ENCODE measurements at places on chromosomes 5 and 9. TPM values are rescaled to one million over a fixed set of nuclear protein-coding genes. Genes with fewer than 3 reads are reported as not detected.

Gene TMC1
- not detected for total RNA-seq

Gene GFI1B
- total RNA-seq: 0.05 TPM

Gene SLC1A3
- 6.6 TPM for total RNA-seq

Gene JAKMIP2
- 0.05 TPM for total RNA-seq

Gene HAND1
- not detected for total RNA-seq

Gene DMGDH
- not detected for total RNA-seq

Gene FANCG
- 18.9 TPM for total RNA-seq

DNA sequence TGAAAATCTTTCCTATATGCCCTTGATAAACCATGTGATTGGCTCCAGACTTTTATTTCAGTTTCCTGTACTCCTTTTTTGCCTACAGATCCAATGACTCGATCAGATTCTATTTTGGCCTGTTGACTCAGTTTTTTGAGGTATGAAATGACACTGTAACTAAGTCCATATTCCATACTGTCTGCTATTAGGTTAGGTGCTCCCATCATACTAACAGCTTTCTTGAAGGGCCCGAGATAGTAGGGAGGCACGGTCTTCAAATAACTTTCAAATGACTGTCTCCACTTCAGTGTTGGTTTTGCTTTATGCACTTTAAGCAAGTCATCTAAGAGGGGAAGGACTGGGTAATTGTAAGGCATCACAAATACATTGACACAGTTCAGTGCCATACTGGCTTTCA is 295.4 kb upstream of the DAB2 start:
- DNase-seq: no peak

- DNase-seq: no peak
Observed at GRCh38 chr5:79974886-79975285, 16.2 kb downstream of the MTX3 start.

DNA sequence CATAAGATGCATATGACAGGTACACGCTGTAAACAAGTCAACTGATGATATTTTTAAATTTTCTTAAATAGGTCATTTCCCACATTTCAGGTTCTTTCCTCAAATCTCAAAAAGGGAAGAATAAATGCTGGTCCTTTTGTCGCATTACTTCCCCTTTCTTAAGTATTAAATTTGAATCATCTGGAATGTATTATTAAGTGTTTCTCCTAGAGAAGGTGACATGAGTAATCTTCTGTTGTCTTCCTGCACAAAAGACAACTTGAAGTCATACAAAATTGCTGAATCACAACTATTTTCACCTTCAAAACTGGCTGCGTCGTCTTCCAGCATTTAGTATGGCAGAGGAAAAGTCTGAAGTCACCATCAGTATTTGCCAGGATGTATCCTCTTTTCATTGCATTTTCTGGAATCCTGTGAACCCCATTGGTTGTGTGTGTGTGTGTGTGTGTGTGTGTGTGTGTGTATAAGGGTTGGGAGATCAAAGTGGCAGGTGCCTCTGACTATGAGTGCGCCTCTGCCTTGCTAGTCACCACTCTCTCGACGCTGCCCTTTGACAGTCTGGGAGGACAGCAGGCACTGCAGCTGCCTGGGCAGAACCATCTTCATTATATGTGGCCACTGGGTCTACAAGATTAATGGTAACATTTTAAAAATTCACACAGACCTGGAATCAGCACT is 86.9 kb downstream of the MVB12B start:
- no peak for DNase-seq

DNA sequence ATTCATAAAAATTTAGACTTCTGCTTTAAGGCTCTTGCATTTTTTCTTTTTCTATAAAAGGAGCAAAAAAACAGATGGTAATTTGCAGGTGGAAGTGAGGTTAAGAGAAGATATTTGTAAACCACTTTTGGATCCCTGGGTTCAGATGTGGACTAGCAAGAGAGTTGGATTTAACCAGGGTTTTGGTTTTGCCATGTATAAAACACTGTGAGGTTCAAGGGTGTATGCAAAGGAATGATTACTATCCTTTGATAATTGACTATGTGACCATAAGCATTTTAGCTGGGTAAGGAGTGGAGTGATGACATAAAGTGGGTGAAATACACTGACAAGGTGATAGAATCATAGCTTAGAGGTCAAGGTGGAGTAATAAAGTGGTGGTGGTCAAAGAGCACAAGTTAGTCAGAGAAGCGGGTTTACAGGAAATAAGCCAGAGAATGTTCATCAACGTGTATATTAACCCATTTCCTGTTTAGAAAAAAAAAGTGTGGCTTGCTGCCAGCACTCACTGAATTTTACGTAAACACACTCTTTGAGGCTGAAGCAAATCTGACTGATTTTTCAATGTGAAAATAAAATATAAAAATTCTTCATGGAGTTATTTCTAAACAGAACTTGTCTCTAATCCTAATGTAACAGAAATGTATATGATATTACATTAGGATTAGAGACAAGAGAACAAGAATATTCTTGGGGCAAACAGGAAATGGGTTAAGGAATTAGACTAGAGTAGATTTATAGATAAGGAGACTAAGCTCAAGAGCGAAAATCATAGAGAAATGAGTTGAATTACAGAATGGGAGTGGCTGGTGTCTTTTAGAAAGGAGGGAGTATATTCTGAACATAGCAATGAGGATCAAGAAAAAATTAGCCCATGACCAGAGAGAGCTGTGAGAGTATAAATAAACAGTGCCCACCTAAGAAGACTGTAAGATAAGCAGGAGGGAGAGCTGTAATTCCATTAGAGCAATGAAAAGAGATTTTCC is 74.5 kb downstream of the CDKN2A start:
- no peak for DNase-seq

- DNase-seq: no peak
Observed at GRCh38 chr5:136819526-136820302, 454.4 kb upstream of the TRPC7 start.

DNA sequence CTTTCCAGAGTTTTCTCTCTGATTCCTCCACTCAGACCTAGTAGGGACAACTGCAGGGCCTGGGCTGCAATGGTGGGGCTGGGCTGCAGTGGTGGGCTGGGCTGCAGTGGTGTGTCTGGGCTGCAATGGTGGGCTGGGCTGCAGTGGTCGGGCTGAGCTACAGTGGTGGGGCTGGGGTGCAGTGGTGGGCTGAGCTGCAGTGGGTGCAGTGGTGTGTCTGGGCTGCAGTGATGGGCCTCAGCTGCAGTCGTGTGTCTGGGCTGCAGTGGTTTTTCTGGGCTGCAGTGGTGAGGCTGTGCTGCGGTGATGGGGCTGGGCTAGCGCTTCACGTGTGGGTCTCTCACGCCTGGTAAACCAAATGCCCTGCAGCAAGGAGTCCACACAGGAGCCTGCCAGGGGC is 27.4 kb downstream of the ABO start:
- no peak for DNase-seq

- no peak for DNase-seq
Observed at GRCh38 chr5:111131356-111131755, 39.2 kb downstream of the WDR36 start.

DNA sequence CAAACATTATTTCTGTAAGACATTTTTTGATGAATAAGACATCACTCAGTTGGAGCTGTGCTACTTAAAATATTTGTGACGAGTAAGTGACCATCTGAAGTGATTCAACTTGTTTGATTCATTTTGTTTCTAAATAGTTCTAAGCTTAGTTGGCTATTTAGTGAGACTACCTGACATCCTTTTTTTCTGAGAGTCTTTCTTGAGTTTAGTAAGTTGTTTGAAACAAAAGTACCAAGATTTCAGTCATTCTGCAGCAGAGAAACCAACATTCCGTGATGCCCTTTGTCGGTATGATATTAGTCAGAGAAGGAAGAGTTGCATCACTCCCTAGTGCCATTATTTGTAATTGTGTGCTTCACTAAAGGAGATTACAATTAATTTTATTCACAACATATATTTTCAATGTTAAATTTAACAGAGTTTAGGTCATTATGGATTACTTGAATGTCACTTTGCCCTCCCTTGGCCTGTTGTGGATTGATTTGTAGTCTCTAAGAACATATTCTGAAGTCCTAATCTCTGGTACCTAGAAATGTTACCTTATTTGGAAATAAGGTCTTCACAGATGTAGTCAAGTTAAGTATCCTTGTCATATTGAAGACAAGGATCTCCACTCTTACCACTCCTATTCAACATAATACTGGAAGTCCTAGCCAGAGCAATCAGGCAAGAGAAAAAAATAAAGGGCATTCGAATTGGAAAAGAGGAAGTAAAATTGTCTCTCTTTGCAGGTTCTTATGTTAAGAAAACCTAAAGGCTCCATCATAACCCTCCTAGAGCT is 212.2 kb downstream of the PCSK1 start:
- no peak for DNase-seq

GRCh38 chr5:10702911-10703491 is 58.0 kb downstream of the DAP start:
- no peak for DNase-seq

DNA sequence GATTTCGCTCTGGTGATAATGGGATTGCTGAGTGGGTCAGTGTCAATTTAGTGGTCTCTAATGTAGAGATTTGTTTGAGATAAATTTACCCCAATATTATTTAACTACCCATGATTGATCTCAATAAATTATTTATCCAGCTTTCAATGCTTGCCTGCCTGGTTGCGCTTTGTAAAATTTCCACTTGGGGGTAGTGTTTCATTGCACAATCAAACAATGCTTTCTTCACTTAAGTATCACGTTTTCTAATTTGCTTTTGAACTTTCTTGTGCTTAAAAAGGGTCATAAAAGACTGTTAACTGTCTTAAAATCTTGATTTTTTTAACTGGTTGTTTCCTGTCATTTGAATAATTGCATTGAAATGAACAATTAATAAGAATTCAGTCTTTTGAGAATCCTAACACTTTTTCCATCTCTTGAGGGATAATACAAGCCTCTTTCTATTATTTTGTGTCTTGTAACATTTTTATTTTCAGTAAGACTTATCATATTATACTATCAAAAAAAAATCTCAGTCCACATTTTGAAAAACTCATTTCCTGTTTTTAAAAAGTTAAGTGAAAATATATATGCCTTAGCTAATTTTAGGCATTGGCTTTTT is 18.7 kb downstream of the HSD17B4 start:
- DNase-seq: peak; percentile 50

DNA sequence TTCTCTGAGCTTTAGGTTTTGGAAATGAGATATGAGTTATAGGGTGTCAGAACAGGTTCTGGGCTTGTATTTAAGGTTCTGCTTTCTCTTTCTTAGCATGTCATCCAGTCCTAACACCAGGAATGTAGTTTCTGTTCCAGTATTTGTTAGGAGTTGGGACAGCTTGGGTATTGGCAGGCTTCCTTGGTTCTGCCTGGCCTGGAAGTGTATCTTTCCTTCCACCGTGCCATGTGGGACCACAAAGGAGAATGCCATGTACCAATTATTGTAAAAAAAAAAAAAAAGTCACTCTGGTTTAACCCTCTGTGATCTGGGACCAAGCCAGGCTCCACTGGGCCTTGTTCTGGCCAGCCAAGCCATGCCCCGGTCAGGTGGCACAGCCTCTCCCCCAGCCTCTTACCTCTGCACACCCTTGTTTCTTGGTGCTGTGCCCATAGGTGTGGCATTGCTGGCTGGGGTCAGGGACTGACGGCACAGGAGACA is 47.8 kb downstream of the ARHGAP26 start:
- DNase-seq: no peak

DNA sequence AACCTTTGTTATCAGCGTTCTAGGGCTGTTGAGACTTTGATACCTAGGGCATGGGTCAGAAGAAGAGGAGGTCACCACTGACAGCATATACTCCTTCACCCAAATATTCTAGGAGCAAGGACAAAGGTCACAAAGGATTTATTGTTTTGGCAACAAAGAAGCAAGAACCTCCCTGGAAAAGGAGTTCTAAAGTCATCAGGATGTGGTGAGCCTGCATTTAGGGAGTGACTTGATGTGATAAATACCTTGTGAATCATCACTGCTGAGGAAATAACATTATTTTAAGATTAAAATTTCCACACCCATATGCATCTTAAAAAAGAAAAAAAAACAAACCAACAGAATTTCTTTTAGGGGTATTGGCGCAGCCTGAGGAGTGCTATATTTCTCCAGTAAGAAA is 13.9 kb downstream of the IFNA1 start:
- no peak for DNase-seq

GRCh38 chr5:168756453-168757391 is 177.6 kb upstream of the PANK3 start:
- no peak for DNase-seq

DNA sequence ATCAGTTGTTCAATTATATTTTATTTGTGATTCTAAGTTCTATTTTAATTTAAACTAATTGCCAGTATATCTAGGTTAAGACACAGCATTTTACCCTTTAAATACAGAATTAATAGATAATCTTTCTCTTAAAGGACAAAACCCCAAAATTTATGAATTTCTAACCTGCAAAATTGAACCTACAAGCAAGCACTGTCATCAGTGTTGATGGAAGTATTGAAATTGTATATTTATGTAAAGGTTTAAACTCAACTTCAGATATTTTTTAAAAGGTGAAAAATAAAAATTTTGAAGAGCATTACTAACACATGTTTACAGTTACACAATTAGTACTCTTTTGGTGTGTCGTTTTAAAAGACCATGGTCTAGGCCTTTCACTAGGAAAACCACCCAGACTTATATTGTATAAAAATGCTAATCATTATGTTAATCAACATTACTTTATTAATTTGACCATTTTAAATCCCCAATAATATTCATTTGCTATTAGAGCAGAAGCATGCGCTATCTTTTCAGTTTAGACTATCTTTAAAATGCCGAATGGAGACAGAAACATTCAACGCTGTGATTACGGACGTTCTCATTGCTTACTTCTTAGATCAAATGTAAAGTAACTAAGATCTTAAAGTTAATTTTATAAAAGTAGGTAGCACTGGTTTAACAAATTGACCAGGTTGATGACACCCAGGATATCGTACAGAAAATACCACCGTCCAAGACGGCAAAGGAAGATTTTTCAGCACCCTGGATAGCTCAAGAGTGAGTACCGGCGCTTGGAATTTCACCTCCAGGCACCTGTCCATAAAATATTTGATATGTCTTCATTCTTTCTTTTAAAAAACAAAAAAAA is 3.2 kb downstream of the OTP start:
- DNase-seq: no peak

DNA sequence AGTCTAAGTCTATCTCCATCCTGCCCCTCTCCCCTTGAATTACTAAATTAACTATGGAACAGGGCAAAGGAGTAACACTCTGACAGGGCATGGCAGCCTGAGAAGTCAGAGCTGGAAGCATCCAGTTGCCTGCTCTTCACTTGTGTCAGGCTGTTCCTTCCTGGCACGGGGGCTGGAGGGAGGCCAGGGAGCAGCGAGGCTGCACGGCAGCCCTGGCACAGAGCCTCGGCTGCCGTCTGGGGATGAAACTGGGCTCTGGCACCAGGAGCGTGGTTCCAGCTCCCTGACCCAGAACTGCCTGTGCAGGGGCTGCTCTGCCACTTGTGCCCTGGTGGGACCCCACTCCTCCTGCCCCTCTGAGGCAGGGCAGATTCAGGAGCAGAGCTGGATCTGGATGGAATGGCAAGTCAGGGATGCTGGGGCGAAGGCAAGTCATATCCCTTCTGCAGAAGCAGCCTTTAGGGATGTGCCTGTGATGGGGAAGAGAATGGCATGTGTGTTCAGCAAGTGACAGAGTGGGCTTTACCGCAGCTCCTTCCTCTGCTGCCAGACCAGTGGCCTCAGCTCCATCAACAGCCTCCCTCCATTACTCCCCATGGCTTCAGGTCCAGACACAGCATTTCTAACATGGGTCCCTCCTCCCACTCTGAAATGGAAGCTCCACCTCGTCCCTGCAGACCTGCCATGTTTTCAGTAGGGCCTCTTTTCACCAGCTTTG is 42.2 kb upstream of the PDE8B start:
- no peak for DNase-seq

GRCh38 chr5:170206216-170206615 is 26.6 kb upstream of the C5orf58 start:
- no peak for DNase-seq
